Fibroblast of skin of back (primary cell): ENCODE measurements at places on chromosomes 12 and 14.

DNA sequence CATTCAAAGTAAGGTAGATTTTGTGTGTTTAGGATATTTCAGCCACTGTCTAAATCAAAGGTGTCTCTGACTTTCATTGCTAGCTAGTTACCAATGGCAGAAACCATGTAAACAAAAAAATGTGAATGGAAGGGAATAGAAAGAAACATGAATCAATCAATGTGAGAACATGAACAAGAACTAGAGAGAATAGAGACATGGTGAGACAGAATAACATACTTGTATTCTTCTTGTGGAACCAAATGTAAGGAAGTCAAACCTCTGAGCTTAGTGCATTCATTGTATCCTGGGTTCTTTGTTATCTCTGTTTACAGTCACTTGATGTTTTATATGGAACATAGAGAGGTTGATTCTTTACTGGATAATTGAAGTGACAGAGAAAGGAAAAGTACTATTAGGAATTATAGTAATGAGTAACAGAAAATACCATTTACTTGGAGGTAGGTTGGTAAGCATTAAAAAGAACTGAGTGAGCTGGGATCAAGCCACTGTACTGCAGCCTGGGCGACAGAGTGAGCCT lies 2.6 kb upstream of the WNK1 start:
- DNase-seq, result no peak

GRCh38 chr14:92021523-92021922 lies 18.3 kb downstream of the TRIP11 start:
- DNase-seq, result no peak

DNA sequence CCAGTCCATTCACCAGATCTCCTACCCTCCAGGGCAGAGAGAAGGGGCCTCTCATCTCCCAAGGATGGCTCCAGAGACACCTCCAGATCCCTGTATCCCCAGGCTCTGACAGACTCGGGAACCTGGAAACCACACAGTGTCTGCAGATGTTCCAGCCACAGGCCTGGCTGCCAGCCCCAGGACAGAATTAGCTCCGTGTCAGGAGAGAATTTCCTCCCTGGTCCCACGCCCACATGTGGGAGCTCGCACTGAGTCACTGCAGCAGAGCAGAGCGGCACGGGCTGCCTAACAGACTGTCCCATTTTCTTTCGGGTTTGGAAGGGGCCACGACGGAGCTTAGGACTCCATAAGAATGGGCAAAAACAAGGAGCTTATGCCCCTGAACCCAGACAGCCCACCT lies 33.6 kb downstream of the CMKLR1 start:
- DNase-seq, result peak; percentile 90

DNA sequence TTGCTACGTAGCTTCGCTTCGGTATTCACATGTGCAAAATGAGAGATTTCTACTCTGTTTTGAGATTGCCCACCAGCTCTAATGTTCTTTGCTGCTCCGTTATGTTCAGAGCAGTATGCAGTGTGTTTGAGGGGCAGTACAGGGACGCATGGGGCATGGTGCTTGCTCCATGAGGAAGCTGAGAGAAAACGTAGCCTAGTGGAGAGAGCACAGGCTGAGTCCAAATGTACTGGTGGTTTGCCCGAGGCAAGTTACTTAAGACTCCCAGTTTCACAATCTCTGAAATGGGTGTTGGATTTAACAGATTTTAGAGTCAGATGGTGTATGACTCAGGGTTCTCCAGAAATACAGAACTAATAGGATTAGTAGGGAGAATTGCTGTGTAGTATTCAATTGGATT lies 310.5 kb downstream of the ETNK1 start:
- DNase-seq, result no peak

DNA sequence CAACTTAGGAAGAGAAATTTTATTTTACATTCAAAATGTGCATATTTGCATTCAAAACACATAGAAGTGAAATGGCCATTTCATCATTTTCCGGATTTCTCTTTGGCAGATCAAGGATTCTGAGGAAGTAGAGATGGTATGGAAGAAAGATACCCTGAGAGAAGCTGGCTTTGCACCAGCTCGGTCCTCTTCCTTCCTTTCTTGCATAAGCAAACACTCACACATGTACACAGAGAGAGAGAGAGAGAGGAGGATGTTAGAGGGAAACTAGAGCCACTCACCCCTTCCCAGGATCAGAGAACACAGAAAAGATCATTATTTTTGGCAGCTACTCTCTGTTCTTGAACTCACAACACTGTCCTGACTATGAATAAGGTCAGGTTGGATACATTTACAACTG lies 15.6 kb upstream of the PLEKHD1 start:
- no peak for DNase-seq

DNA sequence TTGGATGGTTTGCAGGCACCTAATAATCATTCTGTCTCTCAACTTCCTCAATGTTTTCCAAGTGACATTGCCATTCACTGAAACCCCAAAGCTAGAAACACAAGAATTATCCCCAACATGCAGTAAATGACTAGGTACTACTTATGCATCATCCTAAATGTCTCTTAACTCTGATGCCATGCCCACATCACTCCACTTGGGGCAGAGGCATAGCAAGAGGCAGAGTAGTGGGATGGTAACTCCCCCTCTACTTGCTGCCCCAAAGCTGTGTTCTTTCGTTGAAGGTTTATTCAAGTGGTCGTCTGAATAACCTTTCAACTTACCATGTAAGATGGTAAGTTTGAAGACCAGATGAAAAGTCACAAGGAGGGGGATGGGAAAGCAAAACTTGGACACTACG lies 77.9 kb upstream of the SOX5 start:
- DNase-seq, result no peak

- no peak for DNase-seq
Observed at GRCh38 chr14:104637546-104638003, 33.0 kb upstream of the TMEM179 start.

DNA sequence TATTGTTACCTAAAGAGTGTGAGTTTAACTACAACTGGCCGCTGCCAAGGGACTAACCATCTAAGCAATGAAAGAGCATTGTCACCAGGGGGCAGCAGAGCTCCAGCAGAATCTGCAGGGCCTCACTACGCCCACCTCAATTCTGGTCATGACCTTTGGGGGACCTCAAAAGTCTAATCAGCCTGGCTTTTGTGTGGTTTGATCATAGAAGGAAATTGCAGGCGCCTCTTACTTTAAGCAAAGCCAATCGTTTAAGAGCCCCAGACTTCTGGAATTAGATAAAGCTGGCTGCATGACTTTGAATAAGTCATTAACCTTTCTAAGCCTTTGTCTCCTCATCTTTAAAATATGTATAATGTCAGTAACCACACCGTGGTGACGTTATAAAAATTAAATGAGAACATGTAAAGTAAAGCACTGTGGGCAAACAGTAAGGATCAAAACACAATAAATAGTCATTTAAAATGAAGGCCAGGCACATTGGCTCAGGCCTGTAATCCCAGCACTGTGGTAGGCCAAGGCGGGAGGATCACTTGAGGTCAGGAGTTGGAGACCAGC lies 58.6 kb downstream of the TBX3 start:
- DNase-seq, result peak; percentile 45

GRCh38 chr14:26996246-26996645 lies 398.4 kb upstream of the NOVA1 start:
- no peak for DNase-seq

- DNase-seq, result no peak
Observed at GRCh38 chr14:105774001-105774400, 247.6 kb downstream of the TMEM121 start.

GRCh38 chr12:131737150-131737827 lies 26.4 kb downstream of the SFSWAP start:
- DNase-seq, result peak; percentile 58

- DNase-seq, result no peak
Observed at GRCh38 chr12:26143291-26143690, 18.5 kb upstream of the BHLHE41 start.

- peak; percentile 97 for DNase-seq
Observed at GRCh38 chr12:132908145-132909029, 21.0 kb upstream of the CHFR start.

GRCh38 chr12:45986641-45987339 lies 3.6 kb downstream of the SCAF11 start:
- DNase-seq, result peak; percentile 69

DNA sequence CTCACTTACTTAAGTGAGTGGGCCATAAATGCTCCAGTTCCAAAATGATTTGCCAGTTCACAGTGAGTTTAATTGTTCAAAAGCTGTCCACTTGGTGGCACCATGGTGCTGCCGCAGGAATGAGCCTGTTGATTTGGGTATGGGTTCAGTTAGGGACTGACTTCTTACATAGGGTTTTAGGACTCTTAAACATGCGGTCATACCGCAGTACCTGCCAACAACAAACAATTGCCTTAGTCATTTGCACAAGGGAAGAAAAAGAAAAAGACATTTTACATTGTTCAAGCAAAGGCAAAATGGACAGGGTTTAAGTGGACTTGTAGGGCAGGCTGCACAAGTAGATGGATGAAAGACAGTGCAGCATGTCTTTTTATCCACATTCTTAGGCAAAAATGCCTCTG lies 80.0 kb upstream of the DBX2 start:
- peak; percentile 50 for DNase-seq

DNA sequence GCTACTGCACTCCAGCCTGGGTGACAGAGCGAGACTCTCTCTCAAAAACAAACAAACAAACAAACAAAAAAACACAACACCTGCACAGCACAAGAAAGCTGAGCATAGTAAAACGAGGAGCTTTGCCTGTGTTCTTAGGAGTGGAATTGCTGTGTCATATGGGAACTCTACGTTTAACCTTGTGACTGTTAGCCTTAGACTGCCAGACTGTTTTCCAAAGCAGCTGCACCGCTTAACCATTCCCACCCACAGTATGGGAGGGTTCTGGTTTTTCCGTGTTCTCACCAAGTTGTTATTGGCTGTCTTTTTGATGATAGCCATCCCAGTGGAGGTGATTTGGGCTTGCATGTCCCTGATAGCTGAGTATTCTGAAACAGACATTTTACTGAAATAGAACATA lies 9.2 kb downstream of the WNT5B start:
- no peak for DNase-seq

DNA sequence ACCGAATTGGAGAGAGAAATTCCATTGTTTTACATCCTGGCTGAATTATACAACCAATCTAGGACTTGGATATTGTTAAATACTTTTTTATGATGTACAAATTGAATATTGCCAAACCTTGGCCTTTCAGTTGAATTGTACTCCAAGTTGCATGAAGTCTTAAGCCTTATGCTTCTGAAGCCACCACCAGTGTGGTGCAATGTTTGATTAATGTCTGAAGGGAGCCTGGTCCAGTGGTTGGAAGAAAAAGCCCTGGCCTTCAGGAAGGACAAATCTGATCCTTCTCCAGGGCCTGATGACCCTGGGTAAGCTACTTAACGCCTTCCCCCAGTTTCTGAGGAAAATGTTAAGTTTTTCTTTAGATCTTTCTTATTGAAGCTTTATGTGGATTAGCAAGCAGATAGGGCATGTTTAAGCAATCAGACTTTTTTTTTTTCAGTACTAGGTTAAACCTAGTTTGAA lies 72.0 kb downstream of the PAPOLA start:
- DNase-seq, result no peak

DNA sequence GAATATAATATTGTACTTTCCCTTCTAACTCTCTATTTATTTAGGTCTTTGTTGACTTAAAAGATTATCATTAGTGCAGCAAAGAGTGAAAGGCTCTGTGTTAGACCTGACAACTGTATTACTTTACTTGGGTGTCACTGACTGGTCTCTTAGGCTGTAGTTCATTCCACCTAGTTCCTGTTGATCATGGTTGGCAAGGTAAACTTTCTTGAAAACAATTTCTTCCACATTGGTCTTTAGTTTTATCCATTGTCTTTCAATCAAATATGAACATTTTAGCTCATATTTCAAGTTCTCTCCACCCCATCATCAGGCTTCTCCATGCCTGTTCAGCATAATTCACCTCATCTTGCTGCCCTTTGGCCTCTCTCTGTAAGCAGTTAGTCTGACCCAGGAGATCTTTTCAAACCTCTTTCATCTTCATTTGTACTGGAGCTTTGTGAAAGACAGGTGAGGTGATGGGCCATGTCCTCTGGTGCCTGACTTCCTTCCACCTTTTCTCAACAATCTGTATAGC lies 32.1 kb upstream of the PPM1H start:
- DNase-seq, result no peak

DNA sequence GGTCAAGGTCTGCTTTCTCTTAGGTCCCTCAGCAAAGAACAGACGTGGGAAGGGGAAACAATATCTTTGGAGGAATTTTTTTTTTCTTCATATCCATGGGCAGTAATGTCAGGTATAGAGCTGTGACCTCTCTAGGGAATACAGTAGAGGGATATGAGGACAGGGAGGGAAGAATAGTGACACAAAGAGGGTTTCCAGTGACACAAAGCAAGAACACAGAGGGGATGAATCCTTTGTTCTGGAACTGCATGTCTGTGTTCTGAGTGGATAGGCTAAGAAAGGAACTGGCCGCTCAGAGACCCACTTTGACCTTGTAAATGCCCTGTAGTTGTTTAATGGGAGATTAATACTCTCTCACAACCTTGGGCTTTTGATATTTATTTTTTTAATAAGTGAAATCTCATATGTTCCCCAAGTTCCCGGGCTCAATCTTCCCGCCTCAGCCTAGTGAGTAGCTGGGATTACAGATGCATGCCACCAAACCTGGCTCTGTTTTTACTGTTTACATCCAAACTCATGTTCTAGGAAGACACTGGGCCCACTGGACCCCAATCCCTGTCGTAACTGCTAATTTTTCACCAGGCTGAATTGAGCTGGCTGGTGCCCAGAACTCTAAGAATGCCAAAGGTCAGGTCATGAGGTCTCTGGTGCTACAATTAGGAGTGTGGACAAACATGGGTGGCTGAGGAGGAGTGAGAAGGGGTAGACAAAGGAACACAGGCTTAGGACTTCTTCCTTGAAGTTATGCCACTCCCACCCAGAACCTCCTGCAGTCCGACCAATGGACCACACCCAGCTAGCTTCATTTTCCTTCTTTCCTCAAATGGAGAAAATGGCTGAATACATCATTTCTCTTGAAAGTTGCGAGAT lies 9.1 kb upstream of the PLEKHH1 start:
- no peak for DNase-seq

DNA sequence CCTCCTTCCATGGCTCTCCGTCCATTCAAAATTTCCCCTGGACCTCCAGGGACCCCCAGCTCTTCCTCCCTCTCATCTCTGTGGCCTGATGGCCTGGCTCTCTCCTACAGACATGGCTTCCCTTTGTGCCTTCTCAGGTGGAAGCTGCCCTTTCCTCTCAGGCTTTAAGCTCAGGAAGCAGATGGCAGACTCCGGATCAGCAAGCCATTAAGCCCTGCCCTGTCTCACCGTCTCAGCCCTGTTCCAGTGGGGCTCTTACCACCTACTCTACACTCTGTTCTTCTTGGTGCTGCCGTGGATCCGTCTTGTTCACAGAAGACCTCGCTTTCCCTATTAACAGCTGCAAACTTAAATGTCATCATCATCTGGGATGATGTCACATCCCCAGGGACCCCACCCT lies 33.1 kb downstream of the NPC2 start:
- DNase-seq, result no peak

DNA sequence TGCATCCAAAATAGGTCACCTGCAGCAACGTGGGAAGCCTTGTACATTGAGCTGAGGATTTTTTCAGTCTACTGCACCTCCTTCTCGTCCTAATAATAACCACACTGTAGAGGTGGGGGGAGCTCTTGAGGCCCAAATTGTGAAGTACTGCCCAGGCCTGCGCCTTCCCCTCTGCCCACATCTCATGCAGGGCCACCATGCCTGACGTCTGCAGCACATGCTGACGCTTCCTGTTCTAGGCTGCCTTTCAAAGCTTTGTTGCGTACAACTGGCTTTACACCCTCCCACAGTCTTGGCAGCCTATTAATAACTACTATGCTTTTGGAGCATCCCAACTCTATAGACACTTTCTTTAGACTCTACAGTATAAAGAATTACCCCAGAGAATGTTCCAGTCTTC lies 26.5 kb upstream of the TTC7B start:
- no peak for DNase-seq
